ENCODE measurements at places on chromosomes 6 and 20. TPM values are rescaled to one million over a fixed set of nuclear protein-coding genes. Genes with fewer than 3 reads are reported as not detected.

PSMA7 gene
- 196 TPM for total RNA-seq

RAMACL gene
- total RNA-seq = 2.0 TPM

ARMC2 gene
- total RNA-seq = 2.5 TPM

WFDC12 gene
- not detected for total RNA-seq

CHMP4B gene
- 35.1 TPM for total RNA-seq

MEI4 gene
- total RNA-seq = not detected

CST3 gene
- 515 TPM for total RNA-seq

C20orf141 gene
- total RNA-seq = not detected

APOM gene
- total RNA-seq = 1.0 TPM

CDH22 gene
- total RNA-seq = not detected

VGLL2 gene
- total RNA-seq = not detected

TNNC2 gene
- total RNA-seq = 0.39 TPM

RAB32 gene
- total RNA-seq = 89.8 TPM

BPIFA1 gene
- total RNA-seq = not detected

PNPLA1 gene
- 0.03 TPM for total RNA-seq

CFAP61 gene
- total RNA-seq = not detected

UBR2 gene
- 34.8 TPM for total RNA-seq

PDE10A gene
- total RNA-seq = 8.5 TPM

OR2H2 gene
- total RNA-seq = not detected

XKR7 gene
- not detected for total RNA-seq

RNF144B gene
- total RNA-seq = 2.7 TPM

AIF1 gene
- total RNA-seq = not detected

ENPP5 gene
- 3.6 TPM for total RNA-seq

EEF1A2 gene
- 3.5 TPM for total RNA-seq

GNL1 gene
- total RNA-seq = 62.6 TPM

RPL10A gene
- total RNA-seq = 1,066 TPM

ZC2HC1B gene
- total RNA-seq = not detected

ZNF512B gene
- 11.9 TPM for total RNA-seq

MLN gene
- not detected for total RNA-seq

FAM162B gene
- total RNA-seq = 11.5 TPM

DDO gene
- 3.6 TPM for total RNA-seq

SLC17A1 gene
- total RNA-seq = not detected

BTN2A1 gene
- total RNA-seq = 17.1 TPM

ZNF165 gene
- 0.13 TPM for total RNA-seq

EFCAB8 gene
- 0.33 TPM for total RNA-seq

SLC22A1 gene
- total RNA-seq = 0.40 TPM

TNFRSF6B gene
- total RNA-seq = 0.98 TPM

HUS1B gene
- total RNA-seq = 1.3 TPM

SH3BGRL2 gene
- 2.2 TPM for total RNA-seq

ELOVL5 gene
- total RNA-seq = 89.9 TPM

XPO5 gene
- total RNA-seq = 36.7 TPM

PABPC1L gene
- 9.9 TPM for total RNA-seq

LRRN4 gene
- 0.07 TPM for total RNA-seq

ALDH8A1 gene
- total RNA-seq = 0.72 TPM

PNRC1 gene
- 78.1 TPM for total RNA-seq

CLPSL2 gene
- not detected for total RNA-seq
